ENCODE measurements at places on chromosomes 12 and 14. TPM values are rescaled to one million over a fixed set of nuclear protein-coding genes. Genes with fewer than 3 reads are reported as not detected.

The TCL1A gene
- total RNA-seq, result 2.0 TPM

The CDKL1 gene
- 30.7 TPM for total RNA-seq

The NXPH4 gene
- total RNA-seq, result 0.79 TPM

The KRT82 gene
- not detected for total RNA-seq

The FBLN5 gene
- 71.3 TPM for total RNA-seq

DNA sequence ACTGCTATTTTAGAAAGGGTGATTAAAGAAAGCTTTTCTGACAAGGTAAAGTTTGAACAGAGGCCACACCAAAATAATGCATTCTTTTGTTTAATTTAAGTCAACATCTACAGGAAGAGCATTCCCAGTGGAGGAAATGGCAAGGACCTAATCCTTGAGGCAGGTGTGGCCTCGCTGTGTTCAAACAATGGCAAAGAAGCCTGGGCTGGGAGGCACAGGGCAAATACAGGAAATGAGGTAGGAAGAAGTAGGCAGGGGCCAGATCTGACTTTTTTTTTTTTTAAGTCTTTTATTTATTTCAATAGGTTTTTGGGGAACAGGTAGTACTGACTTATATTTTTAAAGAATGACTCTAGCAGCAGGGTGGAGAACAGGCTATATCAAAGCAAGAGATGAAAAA lies 53.5 kb downstream of the ARMH4 start:
- no peak for DNase-seq

DNA sequence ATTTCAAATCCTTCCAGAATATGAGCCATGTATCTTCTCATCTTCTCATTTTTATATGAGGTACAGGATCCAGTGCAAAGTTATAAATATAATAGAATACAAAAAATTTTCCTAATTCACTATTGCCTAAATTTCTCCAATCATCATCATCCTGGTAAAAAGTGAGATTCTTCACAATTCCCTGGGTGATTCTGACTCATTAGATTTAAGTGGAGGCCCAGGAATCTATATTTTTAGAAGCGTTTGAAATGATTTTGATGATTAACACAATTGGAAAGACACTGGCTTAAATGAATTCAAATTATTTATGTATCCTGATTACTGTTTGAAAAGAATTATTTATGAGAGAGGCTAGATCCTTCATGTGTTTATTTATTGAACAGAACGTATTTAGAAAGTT lies 380.3 kb upstream of the PDE3A start:
- no peak for DNase-seq

- DNase-seq, result no peak
Observed at GRCh38 chr14:71013551-71014192, 106.4 kb downstream of the PCNX1 start.

GRCh38 chr14:92400579-92401444 lies 77.8 kb downstream of the SLC24A4 start:
- no peak for DNase-seq

DNA sequence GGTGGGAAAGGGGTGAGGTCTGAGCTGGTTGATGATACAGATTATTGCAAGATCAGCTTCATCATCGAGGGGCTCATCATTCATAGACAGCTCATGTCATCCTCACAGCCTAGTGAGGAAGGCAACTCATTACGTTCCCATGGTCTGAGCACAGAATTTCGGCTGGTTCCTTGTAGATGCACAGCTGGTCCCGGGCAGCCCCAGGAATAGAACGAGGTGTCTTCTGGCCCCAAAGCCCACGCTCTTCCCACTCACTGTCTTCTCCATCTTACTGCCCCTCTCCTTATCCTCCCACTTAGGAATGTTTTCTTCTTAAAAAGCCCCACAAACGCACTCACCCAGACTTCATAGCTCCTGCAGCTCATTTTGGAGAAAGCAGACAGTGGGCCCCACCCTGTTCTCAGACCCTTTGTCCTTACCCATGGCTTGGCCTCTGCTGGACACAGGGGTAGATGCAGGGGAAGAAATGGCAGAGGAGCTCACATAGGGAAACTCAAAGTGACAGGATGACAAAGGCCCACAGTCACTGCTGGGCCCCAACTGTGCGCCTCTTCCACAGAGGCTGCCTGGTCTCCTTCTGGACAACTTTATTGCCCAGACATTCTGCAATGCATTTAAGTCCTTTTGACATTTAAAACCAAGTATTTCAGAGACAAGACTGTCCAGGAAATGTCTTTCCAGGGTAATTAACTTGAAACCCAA lies 162.2 kb downstream of the ADGRD1 start:
- no peak for DNase-seq

DNA sequence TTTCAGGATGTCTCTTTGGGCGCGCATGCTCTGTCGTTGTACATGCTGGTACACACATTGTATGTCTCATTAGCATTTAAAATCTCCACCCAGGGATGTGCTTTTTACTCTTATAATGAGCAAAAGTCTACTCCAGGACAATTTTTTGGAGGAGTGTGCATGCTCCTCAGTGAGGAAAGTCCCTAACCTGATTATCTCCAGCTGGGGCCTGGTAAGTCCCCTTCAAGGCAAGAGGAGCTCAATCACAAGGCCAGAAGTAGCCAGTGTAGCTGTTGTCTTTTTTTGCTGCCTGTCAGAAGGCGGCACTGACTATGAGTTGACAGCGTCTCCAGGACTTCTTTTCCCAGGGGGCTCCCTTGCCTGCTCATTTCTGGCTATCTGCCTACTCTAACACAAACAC lies 218.3 kb upstream of the CNTN1 start:
- DNase-seq, result no peak

DNA sequence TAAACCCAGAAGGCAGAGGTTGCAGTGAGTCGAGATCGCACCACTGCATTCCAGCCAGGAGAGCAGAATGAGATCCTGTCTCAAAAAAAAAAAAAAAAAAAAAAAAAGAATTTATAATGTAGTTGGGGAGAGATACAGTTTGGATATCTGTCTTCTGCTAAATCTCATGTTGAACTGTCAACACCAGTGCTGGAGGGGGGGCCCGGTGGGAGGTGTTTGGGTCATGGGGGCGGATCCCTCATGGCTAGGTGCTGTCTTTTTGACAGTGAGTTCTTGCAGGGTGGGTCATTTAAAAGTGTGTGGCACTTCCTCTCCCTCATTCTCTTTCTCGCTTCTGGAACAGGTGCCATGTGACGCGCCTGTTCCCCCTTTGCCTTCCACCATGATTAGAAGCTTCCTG lies 32.8 kb downstream of the CLIP1 start:
- DNase-seq, result no peak

DNA sequence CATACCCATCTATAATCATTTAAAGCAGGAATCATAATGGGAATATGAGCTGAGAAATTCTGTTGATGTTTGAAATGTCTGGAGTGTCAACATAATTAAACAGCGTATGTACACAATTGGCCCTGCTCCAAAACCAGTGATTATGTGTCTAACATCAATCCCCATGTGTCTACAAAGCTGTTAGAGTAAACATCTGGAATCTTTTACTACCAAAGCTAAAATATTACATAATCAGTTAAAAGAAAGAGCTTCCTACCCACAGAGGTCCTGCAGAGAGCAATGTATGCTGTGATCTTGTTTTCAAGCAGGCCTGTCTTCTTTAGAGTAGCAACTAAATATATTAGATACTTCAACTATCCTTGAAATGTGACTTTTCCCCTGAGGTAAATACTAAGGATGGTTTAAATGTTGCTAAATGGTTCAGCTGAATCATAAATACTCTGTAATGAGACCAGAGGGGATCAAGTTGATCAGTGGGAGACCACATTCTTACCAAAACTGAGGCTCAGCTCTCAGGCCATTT lies 74.3 kb downstream of the RASSF8 start:
- no peak for DNase-seq

DNA sequence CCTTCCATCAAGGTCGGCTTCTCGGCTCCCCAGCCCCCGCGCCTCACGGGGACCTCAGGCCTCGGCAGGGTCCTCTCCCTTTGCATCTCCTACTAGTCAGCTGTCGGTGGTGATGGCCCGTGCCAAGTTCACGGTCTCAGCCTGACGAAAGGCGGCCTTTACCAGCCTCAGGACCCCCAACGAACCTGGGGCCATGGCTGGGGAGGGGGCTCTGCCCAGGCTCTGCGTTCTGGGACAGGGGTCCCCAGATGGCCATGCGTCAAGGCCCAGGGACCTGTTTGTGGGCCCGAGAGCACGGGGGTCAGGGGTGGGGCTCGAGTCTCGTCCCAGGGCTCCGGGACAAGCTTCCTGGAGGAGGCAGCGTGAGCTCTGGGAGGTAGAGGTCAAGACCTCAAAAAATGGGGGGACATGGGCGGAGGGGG lies 32.8 kb upstream of the DEGS2 start:
- DNase-seq, result no peak

Data from urinary bladder (tissue), 4 donors.